NCI-H1092 (cell line): ENCODE measurements at places on chromosomes 1 and 21.

DNA sequence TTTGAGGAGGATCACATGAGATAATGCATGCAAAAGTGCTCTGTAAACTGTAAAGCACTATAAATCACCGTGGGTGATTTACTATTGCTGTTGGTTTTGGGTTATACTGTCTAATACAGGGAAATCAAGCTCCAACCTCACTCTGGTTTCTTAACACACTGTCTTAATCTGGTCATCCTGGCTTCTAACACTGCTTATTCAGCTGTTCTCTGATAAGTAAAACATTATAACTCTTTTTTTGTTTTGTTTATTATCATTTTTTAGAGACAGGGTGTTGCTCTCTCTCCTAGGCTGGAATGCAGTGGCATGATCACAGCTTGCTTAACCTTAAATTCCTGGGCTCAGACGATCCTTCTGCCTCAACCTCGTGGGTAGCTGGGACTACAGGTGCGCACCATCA lies 21.9 kb upstream of the LSM10 start:
- DNase-seq, result no peak

DNA sequence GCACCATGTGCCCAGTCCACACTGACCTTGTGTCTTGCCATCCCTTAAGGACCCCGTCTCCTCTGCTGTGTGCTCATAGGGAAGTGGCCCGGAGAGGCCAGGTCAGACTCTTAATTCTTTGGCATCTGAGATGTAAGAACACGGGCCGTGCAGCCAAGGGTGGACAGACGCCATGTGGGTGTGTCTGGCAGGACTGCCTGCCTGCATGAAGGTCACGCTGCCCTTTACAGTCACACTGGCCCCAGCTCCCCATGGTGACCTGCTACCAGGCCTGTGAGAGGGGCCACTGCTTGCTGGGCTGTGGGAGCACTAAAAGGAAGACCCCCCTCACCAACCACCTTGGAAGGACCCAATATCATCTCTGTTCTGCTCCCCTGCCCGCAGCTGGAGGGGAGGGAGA lies 17.7 kb downstream of the DHRS3 start:
- no peak for DNase-seq

GRCh38 chr1:223700388-223700918 lies 11.9 kb upstream of the CAPN2 start:
- no peak for DNase-seq

- no peak for DNase-seq
Observed at GRCh38 chr1:41174170-41174569, 67.9 kb downstream of the SCMH1 start.

- DNase-seq, result no peak
Observed at GRCh38 chr1:204232526-204232925, 18.7 kb upstream of the GOLT1A start.

GRCh38 chr1:112460615-112461014 lies 48.1 kb upstream of the WNT2B start:
- no peak for DNase-seq

GRCh38 chr1:189619682-189620332 lies 857.9 kb downstream of the BRINP3 start:
- no peak for DNase-seq

DNA sequence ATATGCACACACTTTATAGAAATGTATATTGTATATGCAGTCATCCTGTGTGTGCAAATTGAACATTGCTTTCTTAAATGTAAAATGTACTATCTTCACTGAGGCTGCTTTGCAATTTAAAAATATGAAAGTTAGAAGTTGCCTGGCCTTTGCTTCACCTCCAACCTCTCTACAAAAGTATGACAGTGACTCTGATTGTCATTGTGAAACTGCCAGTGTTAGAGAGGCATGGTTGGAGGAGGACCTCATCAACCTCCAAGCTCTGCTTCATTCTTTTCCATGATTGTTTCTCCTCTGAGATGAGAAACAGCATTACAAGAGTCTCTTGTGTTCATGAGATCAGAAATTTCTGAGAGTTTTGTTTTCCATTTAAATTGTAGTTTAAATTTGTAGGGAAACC lies 185.5 kb downstream of the ZC3H11B start:
- DNase-seq, result no peak

DNA sequence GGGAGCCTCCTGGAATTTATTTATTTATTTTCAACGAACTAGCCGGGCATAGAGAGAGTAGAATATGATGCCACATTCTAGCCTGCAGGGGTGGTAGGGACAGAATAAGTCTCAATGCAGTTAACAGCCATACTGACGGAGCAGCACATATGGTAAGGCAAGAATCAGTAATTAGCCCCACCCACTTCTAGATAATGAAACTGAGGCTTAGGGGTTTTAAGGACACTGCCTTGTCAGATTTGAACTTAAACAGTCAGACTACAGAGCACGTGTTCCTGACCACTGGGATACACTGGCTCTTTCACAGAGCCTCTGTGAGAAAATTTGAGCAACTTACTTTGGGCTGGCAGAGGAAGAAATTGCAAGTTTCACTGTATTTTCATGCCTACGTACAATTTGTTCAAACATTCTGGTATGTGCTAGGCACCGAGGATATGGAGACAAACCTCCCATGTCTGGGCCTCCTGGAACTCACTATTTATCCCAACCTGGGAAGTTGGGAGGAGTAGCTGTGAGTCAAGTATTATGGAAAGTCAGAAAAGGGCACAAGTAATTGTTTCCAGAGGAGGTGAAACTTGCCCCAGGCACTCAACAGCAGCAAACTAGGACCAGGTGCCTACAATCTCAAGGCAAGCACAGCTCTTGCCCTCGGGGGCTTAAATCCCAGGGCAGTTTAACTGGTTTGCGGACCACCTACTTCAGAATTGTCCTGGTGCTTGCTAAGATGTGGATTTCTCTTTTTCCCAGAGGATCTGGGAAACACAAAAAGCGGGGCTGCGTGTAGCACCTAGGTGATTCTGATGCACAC lies 1.6 kb upstream of the CLIC4 start:
- DNase-seq, result no peak

DNA sequence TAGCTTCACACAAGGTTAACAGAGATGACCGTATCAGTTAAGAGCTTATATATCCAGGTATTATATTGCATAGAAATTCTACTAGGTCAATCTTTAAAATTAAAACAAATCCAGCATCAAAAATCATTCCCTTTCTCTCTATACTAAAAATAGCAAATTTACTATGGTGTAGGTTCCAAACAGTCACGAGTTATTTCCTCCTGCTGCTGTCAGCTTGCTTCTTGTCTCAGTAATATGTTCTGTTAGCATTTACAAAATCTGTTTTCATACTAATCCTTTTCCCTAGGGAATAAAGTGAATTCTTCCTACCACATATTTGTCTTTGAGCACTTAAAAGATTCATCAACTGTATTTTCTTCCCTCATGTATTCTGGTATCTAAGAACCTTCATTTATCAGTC lies 2.5 kb downstream of the WDR26 start:
- no peak for DNase-seq

DNA sequence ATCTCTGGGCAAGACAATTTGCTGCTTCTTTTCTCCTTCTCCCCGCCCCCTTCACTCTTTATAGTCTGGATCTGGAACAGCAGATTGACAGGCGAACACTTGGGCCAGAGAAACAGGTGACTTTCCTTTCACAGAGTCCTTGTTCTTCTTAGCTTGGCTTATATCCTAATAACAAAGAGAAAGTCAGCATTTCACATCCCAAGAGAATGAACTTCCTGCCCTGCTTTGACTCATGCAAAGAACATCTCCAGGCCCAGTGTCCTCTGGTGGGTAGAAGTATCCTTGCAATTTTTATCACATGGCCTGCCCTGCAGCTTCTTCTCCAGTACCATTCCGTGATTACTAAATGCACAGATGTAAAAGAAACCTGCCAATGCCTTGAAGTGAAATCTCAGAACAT lies 764.4 kb downstream of the ADGRL2 start:
- DNase-seq, result no peak

GRCh38 chr1:228378090-228378872 lies 28.4 kb downstream of the TRIM11 start:
- peak; percentile 37 for DNase-seq

GRCh38 chr1:38131024-38131585 lies 84.5 kb upstream of the POU3F1 start:
- no peak for DNase-seq

DNA sequence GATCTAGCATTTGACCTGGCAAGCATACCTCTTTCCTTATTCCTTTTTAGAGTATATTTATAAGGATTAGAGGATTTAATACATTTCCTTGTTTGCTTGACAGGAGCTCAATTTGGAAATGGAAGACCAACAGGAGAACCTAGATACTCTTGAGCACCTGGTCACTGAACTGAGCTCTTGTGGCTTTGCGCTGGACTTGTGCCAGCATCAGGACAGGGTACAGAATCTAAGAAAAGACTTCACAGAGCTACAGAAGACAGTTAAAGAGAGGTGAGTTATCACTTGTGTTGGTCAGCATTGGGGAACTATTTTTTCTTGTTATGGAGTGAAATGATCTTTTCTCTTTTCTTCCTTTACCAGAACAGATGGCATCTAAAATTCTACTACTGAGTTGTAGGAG lies 123.4 kb upstream of the BMP8A start:
- DNase-seq, result no peak

DNA sequence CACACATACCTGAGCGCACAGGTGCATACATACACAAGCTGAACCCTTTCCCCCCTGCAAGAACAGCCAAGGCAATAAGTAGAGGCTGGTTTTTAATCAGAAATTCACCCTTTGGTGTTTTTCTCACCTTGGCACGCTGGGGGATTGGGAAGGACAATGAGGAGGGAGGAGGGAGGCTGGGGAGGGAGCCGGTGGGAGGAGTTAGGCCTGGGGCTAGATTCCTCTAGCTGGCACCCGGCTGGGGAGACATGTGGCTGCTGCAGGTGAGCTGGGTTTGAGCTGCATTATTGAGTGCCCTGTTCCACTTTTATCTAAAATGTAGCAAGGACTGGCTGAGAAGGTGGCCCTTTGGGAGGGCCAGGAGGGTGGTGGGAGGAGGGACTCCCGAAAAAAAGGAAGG lies 97.8 kb upstream of the CSF3R start:
- DNase-seq, result no peak

GRCh38 chr1:161119092-161119903 lies 1.4 kb downstream of the NIT1 start:
- no peak for DNase-seq

GRCh38 chr1:84300501-84300900 lies 1.0 kb upstream of the SAMD13 start:
- no peak for DNase-seq

DNA sequence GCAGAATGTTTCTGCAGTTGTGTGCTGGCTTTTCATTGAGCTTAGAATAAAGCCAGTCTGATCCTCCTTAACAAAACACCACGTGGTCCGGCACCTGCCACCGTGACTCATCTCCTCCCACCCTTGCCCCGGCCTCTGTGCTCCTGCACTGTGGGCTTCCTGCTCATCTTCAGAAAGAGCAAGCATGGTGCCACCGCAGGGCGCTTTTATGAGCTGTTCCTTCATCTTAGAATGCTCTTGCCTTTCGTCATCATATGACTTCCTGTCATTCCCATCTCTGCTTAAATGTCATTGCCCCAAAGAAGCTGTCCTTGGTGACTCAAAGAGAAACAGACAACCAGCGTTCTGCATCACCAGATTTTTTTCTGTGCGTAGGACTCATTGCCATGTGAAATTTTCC lies 117.8 kb downstream of the HHAT start:
- DNase-seq, result no peak

DNA sequence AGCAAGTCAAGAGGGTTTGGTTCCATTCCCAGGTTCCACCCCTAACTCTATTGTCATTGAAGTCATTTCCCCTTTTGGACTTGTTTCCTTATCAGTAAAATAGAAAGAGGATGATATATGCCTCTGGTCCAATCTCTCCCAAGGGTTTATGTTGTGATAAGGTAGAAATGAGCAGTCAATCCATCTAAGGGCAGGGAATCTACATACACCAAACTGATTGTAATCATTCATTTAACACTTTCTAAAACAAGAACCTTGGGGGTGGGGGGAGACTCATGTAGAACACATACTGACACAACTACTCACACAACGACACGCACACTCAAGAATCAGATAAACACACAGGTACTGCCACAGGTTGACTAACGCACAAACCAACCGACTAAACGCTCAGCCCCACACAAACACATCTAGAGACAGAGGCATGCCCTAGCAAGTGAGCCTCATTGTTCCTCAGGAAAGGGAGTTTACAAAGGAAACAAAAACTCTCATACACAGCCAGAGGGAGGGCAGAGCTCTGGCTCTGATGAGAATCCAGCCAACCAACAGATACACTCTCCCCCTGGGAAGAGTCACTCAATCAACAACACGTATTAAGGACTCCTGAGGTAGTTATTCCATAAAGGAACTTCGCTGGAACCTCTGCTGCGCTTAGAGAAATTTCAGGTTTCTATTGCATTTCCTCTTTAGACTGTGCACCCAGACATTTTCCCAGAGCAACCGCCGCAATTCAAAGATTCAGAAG lies 1.0 kb downstream of the F11R start:
- DNase-seq, result no peak

GRCh38 chr1:147337040-147337630 lies 94.7 kb downstream of the CHD1L start:
- no peak for DNase-seq

GRCh38 chr1:56626546-56626945 lies 18.6 kb upstream of the PRKAA2 start:
- no peak for DNase-seq

DNA sequence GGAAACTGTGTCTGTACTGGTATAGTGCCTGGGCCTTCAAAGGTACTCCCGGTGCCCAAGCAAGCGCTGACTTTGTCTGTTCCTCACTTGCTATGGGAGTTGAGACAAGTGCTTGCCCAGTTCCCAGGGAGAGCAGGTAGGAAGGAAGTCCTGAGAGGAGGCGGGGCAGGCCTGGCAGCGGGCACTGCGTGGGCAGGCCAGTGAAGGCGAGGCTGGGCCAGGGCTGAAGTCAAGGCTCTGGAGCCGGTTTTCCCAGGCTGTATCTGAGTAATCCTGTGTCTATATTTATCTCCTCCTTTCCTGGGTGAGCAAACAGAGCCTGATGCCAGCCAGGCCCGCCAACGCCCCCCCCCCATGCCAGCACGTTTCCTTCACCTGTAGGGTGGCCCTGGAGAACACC lies 15.9 kb upstream of the EDN2 start:
- no peak for DNase-seq

GRCh38 chr1:184621260-184621659 lies 133.4 kb downstream of the EDEM3 start:
- DNase-seq, result no peak

GRCh38 chr1:107254306-107254705 lies 113.5 kb downstream of the NTNG1 start:
- DNase-seq, result no peak

DNA sequence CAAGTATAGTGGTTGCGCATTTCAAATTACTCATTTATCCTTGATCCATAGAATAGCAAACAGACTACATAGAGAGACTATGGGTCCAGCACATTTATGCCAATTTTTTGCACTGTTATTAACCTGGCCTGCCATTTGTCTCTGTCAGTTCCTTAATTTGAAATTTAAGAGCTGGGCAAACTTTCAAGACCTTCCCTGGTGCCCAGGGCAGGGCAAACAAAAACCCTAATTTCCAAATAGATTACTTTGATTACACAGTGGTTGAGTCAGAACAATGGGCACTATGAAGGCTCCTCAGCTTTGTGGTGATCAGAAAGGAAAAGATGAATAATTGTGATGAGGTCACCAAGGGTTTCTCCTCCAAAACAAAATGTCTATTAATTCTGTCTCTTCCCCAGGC lies 80.6 kb downstream of the TNFSF18 start:
- DNase-seq, result no peak

- DNase-seq, result no peak
Observed at GRCh38 chr1:156435545-156436140, 64.9 kb downstream of the MEF2D start.

- no peak for DNase-seq
Observed at GRCh38 chr1:26782521-26783212, 5.1 kb upstream of the PIGV start.

GRCh38 chr1:30477588-30477987 lies 245.8 kb downstream of the MATN1 start:
- DNase-seq, result no peak
